ENCODE measurements at places on chromosomes 6 and 20.

DNA sequence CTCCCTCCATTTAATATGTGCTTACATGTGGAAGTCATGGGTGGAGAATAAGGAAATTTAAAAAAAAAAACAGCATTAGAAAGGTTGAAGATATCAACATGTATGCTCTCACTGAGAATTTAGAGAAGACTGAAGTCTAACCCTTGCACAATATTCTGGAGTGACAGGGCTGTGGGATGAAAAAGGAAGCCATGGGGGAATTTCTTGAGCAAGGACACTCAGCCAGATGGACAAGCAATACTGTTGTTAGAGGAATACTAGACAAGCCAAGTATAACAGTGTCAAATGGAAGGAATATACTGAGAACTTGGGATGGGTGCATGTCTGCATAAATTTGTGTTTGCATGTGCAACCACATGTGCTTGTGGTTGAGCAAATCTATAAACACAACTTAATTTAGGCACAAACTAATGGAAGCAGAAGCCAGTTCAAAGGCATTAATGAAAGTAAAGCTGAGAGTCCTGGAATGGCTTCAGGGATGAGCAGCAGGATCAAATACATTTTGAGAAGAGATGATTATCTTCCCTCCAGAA is 119.7 kb downstream of the ADGRB3 start:
- DNase-seq: no peak

- no peak for DNase-seq
Measured at GRCh38 chr20:50594591-50595432, 84.6 kb downstream of the PTPN1 start.

DNA sequence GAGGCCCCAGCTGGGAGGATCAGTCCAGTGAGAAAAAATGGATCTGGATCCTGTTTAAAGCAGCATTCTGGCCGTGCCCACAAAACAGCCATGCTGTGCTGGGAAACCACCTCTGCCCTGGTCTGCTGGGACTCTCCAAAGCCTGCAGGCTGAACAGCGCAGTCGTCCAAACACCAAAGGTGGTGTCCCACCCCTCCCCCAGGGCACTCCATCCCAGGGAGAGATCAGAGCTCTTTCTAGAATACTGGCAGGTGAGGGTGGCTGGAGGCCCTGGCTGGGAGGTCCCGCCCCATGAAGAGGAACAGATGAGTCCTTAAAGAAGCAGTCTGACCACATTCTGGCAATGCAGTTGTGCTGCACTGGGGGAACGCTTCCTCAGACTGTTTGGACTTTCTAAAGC is 84.6 kb downstream of the MRAP2 start:
- no peak for DNase-seq

DNA sequence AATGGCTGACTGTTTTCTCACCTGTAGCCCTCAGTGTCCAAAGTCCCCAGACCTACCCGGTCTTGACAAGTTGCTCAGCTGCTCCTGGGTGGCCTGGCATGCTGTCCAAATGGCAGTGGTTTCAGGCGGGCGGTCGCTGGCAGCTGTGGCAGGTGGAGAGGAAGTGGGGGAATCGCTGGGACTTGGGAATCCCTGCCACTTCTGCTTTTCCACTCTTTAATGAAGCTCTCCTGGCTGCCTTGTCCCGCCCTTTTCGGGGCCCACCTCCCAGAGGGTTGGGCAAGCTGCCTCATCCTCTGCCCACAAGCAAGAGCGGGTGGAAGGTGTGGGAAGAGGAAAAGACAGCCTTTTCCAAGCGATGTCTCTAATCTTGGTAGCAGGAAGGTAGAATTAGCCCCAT is at the start of gene OCSTAMP:
Gene OCSTAMP, minus strand, starts transcription at position 194 of the 400 bp plus-strand sequence. Its CDS starts 94 bp downstream, at position 100.
- no peak for DNase-seq

DNA sequence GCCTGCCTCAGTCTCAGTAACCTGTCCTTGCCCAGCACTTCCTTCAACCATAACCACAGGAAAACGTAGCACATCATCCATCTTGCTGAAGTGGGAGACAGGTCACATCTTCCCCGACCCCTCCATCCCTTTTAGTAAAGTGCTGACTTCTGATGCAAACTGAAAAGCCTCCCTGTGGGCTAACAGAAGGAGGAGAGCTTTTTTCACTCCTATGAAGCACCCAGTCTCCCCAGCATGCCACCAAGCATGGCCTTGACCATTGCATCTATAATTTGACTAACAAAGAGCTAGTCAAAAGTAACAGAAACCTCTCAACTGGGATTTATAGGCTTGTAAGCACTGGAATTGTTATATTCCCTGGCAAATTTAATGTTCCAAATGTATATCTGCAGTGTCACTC is 288.9 kb upstream of the IRAK1BP1 start:
- DNase-seq: no peak

- DNase-seq: no peak
Measured at GRCh38 chr6:57195457-57195856, 23.3 kb downstream of the BAG2 start.

- DNase-seq: no peak
Measured at GRCh38 chr6:15205321-15205720, 40.5 kb upstream of the JARID2 start.

DNA sequence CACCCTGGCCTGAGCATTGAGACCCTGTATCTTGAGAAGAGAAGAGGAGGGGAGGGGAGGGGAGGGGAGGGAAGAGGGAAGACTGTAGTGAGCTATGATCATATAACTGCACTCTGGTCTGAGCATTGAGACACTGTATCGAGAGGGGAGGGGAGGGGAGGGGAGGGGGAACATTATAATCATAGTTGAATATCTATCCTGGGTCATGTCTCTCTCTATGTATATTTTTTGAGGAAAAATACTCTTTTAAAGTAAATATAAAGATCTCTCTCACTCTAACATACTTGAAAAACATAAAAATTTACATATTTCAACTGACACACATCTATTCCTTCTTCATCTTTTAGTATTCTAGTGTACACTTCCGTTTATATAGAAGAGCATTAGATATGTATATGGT is 431.0 kb downstream of the CDKAL1 start:
- no peak for DNase-seq

- no peak for DNase-seq
Measured at GRCh38 chr6:2733736-2734480, 16.8 kb downstream of the MYLK4 start.
